ENCODE measurements at places on chromosomes 4 and X. TPM values are rescaled to one million over a fixed set of nuclear protein-coding genes. Genes with fewer than 3 reads are reported as not detected.

The GLA gene
- total RNA-seq = 39.4 TPM

The FABP2 gene
- not detected for total RNA-seq

The PTPN13 gene
- total RNA-seq = 2.2 TPM

The VSIG1 gene
- total RNA-seq = 2.1 TPM

The RASSF6 gene
- total RNA-seq = not detected

The UGT2B11 gene
- total RNA-seq = not detected

The HPGDS gene
- total RNA-seq = not detected

The WAS gene
- 0.73 TPM for total RNA-seq

The CSN1S1 gene
- not detected for total RNA-seq

The ETNPPL gene
- not detected for total RNA-seq

The AP1S2 gene
- 37.3 TPM for total RNA-seq

The TLR6 gene
- total RNA-seq = 1.7 TPM

The CFAP99 gene
- total RNA-seq = 0.12 TPM

The NHS gene
- total RNA-seq = 1.1 TPM

The PGAM4 gene
- total RNA-seq = not detected

The PPP4R3C gene
- total RNA-seq = not detected

The SPANXA1 gene
- total RNA-seq = not detected

The PPBP gene
- not detected for total RNA-seq

The NAP1L2 gene
- total RNA-seq = 1.0 TPM

The FAM47C gene
- not detected for total RNA-seq

The RNF175 gene
- total RNA-seq = not detected

The VCX2 gene
- not detected for total RNA-seq

The MGAT4D gene
- total RNA-seq = not detected

The GIMD1 gene
- not detected for total RNA-seq

The MXRA5 gene
- total RNA-seq = not detected

The GAGE12H gene
- total RNA-seq = not detected

The CMC4 gene
- 4.3 TPM for total RNA-seq

The DUSP9 gene
- not detected for total RNA-seq

The GRPEL1 gene
- total RNA-seq = 42.6 TPM

The ADAM29 gene
- total RNA-seq = not detected

The CBR4 gene
- 26.3 TPM for total RNA-seq

The SCRG1 gene
- not detected for total RNA-seq

Data from endothelial cell of umbilical vein (primary cell).